HT-29 (cell line): ENCODE measurements at places on chromosomes 12 and 14. TPM values are rescaled to one million over a fixed set of nuclear protein-coding genes. Genes with fewer than 3 reads are reported as not detected.

DNA sequence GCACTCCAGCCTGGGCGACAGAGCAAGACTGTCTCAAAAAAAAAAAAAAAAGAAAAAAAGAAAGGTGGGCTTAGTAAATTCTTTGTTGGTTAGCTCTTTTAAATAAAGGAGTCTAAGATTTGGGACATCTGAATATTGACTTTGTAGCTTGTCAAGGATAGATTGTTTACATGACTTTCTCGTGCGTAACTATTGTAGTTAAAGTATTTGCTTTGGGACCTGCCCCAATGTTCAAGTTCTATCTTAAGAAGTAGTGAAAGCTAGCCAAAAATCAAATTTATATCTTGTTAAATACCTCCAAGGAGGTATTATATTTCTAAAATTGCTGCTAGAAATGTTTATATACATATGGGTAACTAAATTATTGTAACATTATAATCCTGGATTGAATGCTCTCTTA is 32.4 kb downstream of the PTPN21 start:
- no peak for DNase-seq

Gene SIRT4
- 0.05 TPM in 1 of 2 replicates, not detected in the other for total RNA-seq

GRCh38 chr14:102479107-102479506 is 30.5 kb downstream of the ANKRD9 start:
- DNase-seq, result no peak

Gene TSPAN19
- total RNA-seq, result not detected in 2 replicates

DNA sequence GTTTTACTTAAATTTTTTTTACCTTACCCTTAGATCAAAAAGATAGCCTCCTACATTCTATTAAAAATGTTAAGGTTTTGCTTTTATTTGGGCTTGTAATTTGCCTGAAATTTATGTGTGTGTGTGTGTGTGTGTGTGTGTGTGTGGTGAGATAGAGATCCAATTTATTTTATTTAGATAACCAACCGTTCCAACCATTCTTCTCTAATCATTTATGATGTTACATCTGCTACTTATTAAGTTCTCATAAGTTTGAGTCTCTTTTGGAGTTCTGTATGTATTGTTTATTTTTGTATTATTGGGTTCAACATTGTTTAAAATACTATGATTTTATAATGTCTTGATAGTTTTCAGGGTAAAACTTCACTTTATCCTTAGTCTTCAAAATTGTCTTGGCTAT is 70.6 kb upstream of the PAWR start:
- DNase-seq, result no peak

DNA sequence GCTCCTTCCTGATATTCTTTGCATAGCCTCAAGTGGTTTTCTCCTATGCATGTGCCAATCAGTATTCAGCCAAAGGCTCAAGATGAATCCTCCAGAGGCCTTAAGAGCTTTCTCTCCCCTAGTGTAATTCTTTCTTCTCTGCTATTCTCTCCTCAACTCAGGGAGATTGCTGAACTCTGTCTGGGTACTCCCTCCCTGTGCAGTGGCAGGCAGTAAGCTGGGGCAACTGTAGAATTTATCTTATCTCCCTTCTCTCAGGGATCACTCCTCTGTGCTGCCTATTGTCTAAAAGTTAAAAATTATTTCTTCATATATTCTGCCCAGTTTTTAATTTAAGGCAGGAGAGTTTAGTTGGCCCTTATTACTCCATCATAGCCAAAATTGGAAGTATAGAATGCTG is 28.5 kb upstream of the RTRAF start:
- DNase-seq, result no peak

Gene SLC17A8
- total RNA-seq, result not detected in 2 replicates

- no peak for DNase-seq
These were observed 331.7 kb downstream of the TMEM121 start for GRCh38 chr14:105857826-105858675.

Gene FAM181A
- total RNA-seq, result not detected in 2 replicates

- DNase-seq, result peak; percentile 65
These were observed 23.3 kb downstream of the GABARAPL1 start for GRCh38 chr12:10235761-10236631.

- DNase-seq, result peak; percentile 47
These were observed 14.0 kb downstream of the TAMALIN start for GRCh38 chr12:52020539-52021336.

DNA sequence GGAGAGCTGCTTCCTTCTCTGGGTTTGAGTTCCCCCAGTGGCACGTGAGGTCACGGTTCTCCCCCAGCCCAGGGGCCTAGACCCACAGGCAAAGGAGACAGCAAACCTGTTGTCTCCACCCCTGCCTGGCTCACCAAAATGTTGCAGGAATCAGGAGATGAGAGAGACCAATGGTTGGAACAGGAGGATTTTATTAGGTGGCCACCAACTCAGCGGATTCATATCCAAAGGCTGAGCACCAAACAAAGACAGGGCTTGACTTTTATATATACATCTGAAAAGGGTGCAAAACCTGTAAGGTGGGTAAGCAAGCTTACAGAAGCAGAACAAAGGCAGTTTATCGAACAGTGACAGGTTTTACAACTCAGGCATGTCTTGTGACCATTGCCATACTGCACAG is 9.2 kb upstream of the ADAM21 start:
- no peak for DNase-seq

Gene FITM1
- 0.13 and 0.74 TPM in 2 replicates for total RNA-seq

DNA sequence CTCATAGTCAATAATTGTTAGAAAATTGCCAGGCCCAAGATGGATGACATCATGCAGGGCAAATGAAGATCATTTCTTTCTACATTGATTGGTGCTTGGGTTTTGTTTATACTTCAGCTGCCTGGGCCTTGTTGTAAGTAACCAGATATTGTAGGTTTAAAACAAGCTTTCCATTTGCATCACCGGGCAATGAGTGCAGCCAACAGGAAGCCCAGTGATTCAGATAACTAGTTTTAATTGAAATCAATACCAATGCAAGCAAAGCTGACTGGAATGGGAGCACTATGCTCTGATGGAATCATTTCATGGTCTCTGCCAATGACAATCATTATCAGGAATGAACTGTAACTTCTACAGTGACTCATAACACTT is 279.3 kb downstream of the DUSP6 start:
- DNase-seq, result no peak

Gene KLRB1
- not detected in 2 replicates for total RNA-seq

- peak; percentile 87 for DNase-seq
These were observed 11.3 kb upstream of the ABHD12B start for GRCh38 chr14:50860478-50861086.

GRCh38 chr14:95334044-95334443 is 14.3 kb upstream of the CLMN start:
- DNase-seq, result no peak

- no peak for DNase-seq
These were observed 67.2 kb downstream of the NKX2-1 start for GRCh38 chr14:36452860-36453259.

DNA sequence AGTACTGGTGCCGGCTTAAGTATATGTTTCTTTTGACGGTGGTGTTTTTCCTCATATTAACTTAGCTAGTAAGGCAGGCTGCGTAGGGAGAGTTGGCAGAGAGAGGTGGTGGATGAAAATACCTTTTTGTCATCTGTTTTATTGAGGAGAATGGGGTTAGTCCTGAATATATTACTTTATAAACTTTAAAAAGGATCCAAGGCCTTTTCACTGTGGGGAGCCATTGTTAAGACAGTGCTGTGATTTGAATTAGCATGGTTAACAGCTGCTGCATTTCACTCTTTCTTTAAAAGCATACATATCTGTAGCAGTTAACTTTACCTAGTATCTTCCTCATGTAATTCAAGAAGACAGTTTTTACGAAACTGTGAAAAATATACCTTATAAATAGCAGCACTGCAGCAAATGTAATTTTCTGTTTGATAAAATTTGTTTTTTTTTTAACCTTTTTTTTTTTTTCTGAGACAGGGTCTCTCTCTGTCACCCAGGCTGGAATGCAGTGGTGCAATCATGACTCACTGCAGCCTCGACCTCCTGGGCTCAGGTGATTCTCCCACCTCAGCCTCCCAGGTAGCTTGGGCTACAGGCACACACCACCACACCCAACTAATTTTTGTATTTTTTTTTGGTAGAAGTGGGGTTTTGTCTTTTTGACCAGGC is 57.1 kb downstream of the AEBP2 start:
- no peak for DNase-seq

- no peak for DNase-seq
These were observed 50.4 kb downstream of the RPH3A start for GRCh38 chr12:112841906-112842305.

- DNase-seq, result peak; percentile 52
These were observed 2.8 kb downstream of the SRSF9 start for GRCh38 chr12:120466560-120467315.

GRCh38 chr14:93346926-93347721 is at the start of gene COX8C:
Gene COX8C (plus strand): TSS chr14:93347182. CDS start chr14:93347269, 87 bp downstream.
- no peak for DNase-seq

GRCh38 chr12:93299262-93299846 is 78.4 kb upstream of the NUDT4 start:
- no peak for DNase-seq

Gene RNU7-1
- not detected in 2 replicates for total RNA-seq

GRCh38 chr12:126747530-126748149 is 1519.3 kb upstream of the TMEM132C start:
- peak; percentile 67 for DNase-seq

Gene SYNDIG1L
- not detected in 2 replicates for total RNA-seq
